ENCODE measurements at places on chromosomes 12 and 14.

- no peak for DNase-seq
Observed at GRCh38 chr14:38342803-38343202, 86.9 kb upstream of the CLEC14A start.

- DNase-seq, result no peak
Observed at GRCh38 chr14:68694516-68695235, 98.2 kb downstream of the ZFP36L1 start.

DNA sequence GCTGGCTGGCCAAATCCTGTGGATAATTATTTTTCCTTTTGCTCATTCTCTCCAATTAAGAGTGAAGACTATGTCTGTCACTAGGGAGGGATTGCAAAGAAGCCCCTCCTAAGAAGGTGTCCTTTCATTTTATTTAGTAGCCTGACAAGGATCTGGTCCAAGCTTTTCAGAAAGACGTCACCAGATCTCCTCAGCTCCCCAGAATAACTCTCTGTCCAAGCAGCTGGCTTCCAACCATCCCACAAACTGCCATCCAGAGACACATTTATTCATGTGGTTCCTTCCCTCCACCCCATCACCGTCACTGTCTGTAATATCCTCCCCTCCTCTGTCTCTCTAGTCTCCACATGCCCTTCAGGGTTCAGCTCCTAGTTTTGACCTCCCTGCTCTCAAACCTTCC, 69.9 kb downstream of the PPM1H start:
- DNase-seq, result no peak

GRCh38 chr12:77486872-77487271, 343.8 kb upstream of the NAV3 start:
- no peak for DNase-seq

- no peak for DNase-seq
Observed at GRCh38 chr14:37658156-37658555, 62.7 kb downstream of the TTC6 start.

GRCh38 chr14:47220096-47220495, 455.3 kb downstream of the MDGA2 start:
- no peak for DNase-seq

DNA sequence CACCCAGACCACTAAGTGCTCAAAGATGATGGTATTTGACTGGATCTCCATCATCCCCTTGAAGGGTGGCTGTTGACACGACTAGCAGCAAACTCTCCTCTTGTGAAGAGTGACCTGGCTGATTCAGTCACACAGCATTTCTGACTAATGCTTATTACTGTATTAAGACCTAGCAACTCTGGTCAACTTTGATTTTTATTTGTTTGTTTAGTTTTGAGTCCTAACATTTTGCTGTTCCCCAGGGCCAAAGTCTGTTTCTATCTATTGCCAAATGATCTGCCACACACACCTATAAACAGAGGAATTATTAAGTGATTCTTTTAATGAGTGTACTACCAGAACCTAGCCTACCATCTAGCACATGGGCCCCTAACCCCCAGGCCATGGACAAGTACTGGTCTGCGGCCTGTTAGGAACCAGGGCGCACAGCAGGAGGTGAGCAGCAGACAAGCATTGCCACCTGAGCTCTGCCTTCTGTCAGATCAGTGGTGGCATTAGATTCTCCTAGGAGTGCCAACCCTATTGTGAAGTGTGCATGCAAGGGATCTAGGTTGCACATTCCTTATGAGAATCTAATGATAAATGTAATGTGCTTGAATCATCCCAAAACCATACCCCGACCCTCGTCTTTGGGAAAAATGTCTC, 120.0 kb downstream of the RPS6KA5 start:
- no peak for DNase-seq

GRCh38 chr14:98840091-98840490, 431.9 kb downstream of the BCL11B start:
- DNase-seq, result no peak

DNA sequence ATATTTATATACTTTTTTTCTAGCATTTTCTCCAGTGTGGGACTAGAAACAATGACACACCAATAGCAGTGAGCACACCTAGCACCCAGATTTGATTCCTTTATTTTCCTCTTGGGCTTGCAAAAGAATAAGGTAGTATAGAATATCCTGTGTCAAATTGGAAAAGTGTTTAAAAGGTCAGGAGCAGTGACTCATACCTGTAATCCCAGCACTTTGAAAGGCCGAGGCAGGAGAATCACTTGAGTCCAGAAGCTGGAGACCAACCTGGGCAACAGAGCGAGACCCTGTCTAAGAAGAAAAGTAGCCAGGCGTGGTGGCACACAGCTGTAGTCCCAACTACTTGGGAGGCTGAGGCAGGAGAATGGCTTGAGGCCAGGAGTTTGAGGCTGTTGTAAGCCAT, 53.8 kb upstream of the SGPP1 start:
- no peak for DNase-seq

DNA sequence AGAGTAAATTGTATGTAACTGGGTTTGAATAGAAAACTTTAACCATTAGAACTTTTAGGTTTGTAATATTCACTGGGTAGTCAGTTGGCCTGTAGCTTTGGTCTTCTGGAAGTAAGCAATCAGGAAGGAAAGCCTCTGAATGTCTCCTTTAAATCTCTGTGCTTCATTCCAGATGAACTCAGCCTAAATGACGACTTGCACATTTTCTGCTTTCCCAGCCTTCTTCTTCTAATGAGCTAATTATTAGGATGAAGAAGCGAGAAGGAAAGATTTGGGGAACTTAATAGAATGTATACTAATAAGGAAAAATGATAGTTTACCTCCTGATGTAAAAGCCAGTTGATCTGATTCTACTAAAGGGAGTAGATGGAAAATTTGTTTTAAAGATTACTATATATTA, 90.4 kb downstream of the MIA2 start:
- DNase-seq, result no peak

- DNase-seq, result no peak
Observed at GRCh38 chr12:110141389-110141788, 17.2 kb downstream of the IFT81 start.

DNA sequence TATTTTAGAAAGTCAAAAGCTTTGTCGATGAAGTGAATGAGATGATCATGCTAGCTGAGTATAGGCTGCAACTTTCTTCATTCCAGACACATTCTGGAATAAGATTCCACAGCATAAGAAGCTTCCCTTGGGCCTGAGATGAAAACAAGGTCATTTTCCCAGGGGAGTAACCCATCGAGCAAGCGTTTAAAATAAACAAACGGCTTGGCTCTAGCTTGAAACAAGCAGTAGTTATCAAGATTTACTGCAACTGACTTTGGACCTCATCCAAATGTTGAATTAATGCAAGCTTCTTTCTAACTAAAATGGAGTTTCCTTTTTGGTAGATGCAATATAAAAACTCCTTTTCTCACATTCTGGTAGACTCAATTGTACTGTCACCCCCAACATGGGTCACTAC, 23.0 kb downstream of the KCNJ8 start:
- DNase-seq, result no peak

DNA sequence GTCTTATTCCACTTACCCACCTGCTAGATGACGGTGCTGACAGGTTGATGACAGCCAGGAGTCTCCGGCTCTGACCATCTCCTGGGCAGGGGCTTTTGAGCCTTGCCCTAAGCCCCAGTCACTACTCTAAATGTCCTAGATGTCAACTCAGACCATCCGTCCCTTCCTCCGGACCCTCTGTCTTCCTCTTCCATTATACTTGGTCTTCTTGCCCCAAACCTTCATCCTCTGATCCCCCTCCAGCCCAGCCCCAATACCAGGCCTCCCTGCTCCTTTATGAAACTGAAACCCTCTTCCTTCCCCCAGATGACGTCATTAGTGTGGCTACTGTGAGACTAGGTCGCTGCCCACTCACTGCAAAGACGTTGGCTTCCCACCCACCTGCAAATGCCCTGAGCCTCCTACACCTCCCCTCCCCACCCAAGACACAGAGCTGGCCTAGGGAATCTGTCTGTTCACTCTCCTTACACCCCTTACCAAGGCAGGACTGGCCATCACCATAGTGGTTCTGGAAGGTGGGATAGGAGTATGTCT, 10.1 kb downstream of the KRT71 start:
- no peak for DNase-seq

DNA sequence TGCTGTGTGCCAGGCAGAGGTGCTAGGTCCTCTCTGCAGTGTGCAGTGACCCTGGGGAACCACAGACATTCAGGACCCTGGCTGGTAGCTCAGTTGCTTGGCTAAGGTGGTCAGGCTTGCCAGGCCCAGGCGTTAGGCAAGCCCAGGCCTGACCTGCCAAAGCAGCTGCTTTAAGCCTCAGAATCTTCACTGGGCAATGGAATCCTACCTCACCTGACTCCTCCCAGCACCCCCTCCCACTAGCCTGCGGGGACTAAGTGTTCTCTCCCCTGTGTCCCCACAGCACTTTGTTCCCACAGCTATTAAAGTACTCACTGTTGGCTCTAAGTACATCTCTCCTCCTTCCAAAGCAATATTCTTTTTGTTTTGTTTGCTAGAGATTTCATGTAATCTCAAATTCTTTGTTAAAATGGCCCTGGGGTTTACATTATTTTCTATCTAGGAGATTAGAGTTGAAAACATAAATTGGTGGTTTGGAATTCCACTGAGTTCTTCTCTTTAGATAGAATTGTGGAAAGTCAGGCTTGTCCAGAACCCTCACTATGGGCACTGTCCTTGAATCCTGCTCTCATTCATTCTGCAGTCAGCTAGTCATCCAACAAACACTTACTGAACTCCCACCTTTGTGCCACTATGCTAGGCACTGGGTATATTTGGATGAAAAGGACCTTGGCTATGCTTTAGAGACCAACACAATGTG, 44.4 kb downstream of the DGLUCY start:
- DNase-seq, result no peak

GRCh38 chr14:48616931-48617330, 941.5 kb upstream of the MDGA2 start:
- DNase-seq, result no peak

GRCh38 chr12:112285600-112286401, 96.4 kb downstream of the HECTD4 start:
- DNase-seq, result no peak

- DNase-seq, result no peak
Observed at GRCh38 chr12:82780517-82780916, 93.8 kb downstream of the TMTC2 start.

DNA sequence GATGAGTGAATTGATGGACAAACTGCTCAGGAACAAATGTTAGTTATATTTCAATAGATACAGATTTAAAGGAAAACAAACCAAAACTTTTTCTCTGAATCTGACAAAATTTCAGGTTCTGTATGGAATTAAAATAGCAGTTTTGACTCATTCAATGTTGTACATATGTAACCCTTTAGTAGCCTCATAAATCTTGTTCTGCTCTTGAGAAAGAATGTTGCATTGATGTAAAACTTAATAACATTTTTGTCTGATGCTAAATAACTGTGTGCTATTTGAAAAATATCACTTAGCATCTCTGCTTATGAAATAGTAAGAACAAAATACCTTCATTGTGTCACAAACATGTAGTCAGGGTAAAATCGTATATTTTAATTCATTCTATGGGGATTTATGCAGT, 168.9 kb upstream of the NOVA1 start:
- DNase-seq, result no peak
